ENCODE measurements at places on chromosomes 2 and 18.
A peak's percentile ranks its signal among the peaks of the same experiment; 100 is the strongest.

GRCh38 chr2:32229635-32230034, 35.1 kb downstream of the NLRC4 start:
- DNase-seq, result no peak

DNA sequence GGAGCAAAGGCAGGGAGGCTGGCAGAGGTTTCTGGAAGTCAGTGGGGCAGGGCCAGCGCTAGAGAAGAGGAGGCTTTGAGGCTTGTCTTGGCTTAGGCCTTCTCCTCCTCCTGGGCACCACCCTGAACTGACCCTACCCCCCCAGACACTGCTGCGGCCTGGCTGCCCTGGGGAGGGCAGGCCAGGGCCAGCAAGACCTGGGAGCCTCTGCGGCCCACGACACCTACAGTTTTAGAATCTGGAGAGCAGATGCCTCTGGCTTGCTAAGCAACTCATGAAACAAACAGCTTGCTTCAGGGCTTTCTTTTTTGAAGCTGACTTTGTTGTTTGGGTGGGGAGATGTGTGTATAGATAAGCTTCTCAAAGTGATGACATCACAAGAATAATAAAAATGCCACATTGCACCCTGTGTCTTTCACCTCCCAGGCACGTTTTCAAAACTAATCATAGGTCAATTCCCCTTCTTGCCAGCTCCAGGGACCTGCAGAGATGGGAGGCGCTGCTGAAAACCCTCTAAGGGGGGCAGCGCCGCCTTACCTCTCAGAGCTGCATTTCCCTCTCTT, 46.2 kb upstream of the SMAD7 start:
- peak; percentile 97 for DNase-seq

GRCh38 chr2:88537640-88538039, 85.1 kb upstream of the FOXI3 start:
- no peak for DNase-seq

GRCh38 chr18:10113121-10114022, 199.6 kb downstream of the VAPA start:
- no peak for DNase-seq

- no peak for DNase-seq
Observed at GRCh38 chr2:158325031-158325781, 131.3 kb downstream of the CCDC148 start.

- no peak for DNase-seq
Observed at GRCh38 chr2:148853458-148853857, 21.6 kb upstream of the KIF5C start.

DNA sequence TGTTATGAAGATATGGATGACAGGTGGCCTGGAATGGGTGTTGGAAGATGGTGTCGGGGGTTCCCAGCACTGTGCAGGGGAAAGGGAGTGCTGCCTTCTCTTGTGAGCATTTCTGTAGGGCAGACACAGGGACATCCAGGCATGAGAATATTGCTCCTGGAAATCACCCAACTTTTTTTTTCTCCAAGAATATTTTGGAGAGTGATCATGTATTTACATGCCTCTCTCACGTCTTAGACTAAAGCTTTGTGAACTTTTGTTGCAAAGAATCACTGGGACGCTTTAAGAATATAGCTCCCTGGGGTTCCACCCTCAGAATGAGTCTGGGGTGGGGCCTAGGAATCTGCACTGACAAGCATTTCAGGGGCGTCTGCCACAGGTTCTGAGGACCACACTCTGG, 68.7 kb downstream of the VWA3B start:
- no peak for DNase-seq

GRCh38 chr2:199223791-199224190, 233.9 kb downstream of the SATB2 start:
- no peak for DNase-seq

GRCh38 chr2:1947316-1947715, 203.0 kb upstream of the PXDN start:
- no peak for DNase-seq

- peak; percentile 86 for DNase-seq
Observed at GRCh38 chr2:240433973-240434727, 1.3 kb upstream of the GPC1 start.

GRCh38 chr2:142285480-142285879, 154.7 kb upstream of the LRP1B start:
- no peak for DNase-seq

GRCh38 chr2:228615496-228615895, 434.0 kb upstream of the SPHKAP start:
- no peak for DNase-seq

DNA sequence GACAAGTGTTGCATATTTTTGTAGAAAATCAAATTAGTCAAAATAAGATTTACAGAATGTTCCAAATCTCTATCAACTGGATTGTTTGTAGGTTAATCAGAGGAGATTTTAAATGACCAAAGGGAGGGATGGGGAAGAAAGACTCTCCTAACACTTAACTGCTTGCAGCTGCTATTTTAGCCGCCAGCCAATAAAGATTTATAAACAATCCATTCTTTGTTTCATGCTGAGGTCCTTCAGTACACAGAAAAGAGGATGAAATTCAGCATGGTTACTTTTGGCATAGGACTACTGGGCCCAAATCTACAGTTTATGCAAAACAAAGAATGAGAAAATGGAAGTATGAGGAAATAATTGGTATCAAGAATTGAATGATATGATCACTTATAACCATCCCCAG, 86.4 kb upstream of the FN1 start:
- no peak for DNase-seq

GRCh38 chr2:102592601-102593000, 26.8 kb upstream of the SLC9A2 start:
- DNase-seq, result no peak

GRCh38 chr2:147559070-147559725, 285.6 kb upstream of the ACVR2A start:
- DNase-seq, result no peak

- DNase-seq, result no peak
Observed at GRCh38 chr2:68798569-68798968, 64.0 kb downstream of the ARHGAP25 start.

GRCh38 chr2:15984368-15985255, 44.3 kb downstream of the MYCN start:
- no peak for DNase-seq

DNA sequence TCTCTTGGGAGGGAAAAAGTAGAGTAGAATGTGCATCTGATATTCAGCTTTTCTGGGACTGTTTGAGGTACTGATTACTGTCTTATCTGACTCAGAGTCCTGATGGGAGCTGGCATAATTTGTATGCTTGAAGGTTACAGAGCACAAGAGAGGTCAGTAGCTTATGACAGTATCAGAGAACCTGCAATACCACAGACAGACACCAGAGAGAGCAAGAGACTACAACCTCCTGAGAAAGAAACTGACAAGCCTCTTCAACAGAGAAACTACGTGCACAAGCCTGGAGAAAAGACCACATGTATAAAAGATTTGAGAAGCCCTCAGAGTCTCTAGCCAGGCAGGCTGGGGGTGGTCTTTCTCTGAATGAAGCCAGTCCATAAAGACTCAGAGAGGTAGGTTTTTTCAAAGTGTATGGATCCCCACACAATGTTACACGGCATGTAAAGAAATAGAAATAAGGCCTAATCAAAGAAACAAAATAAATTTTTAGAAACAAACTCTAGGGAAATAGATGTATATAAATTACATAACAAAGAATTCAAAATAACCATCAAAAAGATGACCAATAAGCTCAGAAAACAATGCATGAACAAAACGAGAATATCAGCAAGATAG, 568.3 kb downstream of the LRRTM4 start:
- DNase-seq, result no peak

- no peak for DNase-seq
Observed at GRCh38 chr2:209942426-209942825, 60.0 kb upstream of the RPE start.

DNA sequence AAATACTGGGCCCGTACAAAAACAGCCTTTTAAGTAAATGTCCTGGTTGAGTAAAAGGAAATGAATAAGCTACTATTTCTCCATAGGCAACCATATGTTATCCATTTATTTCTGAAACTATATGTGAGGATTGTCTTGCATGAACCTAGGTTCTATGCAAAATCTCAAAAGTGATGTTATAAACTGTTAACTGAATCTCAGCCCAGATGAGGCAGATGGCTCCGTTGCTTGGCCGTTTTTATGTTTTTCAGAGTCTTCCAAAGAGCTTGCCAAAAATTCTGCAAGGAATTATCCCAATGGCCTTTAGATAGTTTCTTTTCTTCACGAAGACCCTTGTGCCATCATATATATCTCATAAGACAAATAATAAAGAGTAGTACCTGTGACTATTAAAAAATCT, 1669.5 kb upstream of the DDX18 start:
- no peak for DNase-seq

DNA sequence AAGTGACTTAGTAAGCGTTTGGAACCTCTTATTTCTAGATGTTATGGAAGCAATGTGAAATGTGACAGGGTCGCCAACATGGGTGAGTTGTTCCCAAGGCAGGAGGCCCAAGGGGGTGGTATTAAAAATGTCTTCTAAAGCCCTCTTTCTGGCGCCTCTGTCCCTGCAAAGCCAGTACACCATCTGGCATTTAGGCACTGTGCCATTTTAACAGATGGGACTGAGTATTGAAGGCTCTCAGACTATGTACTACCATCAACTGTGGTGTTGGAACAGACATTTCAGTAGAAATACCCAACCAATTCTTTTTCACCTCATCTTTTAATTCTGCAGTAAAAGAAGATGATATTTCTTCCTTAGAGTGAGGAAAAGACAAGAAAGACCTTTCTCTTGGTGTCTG, 384.5 kb upstream of the MMADHC start:
- no peak for DNase-seq

DNA sequence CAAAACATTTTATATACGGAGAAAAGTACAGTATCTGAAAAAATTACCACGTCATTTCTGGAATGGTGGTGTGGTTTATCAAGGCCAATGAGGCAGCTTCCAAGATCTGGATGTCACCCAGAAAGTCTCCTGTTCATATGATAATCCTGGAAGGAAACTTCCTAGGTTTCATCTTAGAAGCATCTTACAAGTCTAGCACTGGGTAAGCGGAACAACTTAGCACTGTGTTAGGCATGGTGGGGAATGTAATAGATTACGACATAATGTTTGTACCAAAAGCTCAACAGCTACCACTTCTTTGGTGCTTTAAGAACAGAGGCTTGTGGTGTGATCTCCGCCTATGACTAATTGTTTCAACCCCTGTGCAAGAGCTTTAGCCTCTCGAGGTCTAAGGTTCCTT, 63.1 kb upstream of the LYPD1 start:
- no peak for DNase-seq

GRCh38 chr2:51103205-51103604, 71.3 kb upstream of the NRXN1 start:
- DNase-seq, result no peak

- no peak for DNase-seq
Observed at GRCh38 chr2:173191601-173192000, 116.0 kb downstream of the MAP3K20 start.

GRCh38 chr2:97067279-97068004, 27.2 kb downstream of the FAHD2B start:
- DNase-seq, result no peak

DNA sequence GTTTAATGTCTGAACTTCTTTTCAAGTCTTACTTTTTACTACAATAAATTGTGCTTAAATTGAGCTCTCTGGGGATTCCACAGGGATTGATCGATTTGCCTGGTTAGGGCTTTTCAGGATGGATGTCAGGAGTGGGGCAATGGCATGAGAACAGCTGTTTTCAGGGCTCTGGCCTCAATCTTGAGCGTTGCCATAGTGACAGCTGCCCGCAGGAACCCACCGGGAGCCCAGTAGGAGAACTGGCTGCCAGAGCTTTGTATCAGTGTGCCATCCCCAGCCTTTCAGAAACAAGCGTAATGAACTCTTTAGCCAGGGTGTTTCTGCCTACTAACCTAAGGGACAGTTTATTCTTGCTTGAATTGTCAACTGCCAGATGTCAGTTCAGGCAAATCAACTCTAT, 93.5 kb downstream of the GALNT3 start:
- no peak for DNase-seq

DNA sequence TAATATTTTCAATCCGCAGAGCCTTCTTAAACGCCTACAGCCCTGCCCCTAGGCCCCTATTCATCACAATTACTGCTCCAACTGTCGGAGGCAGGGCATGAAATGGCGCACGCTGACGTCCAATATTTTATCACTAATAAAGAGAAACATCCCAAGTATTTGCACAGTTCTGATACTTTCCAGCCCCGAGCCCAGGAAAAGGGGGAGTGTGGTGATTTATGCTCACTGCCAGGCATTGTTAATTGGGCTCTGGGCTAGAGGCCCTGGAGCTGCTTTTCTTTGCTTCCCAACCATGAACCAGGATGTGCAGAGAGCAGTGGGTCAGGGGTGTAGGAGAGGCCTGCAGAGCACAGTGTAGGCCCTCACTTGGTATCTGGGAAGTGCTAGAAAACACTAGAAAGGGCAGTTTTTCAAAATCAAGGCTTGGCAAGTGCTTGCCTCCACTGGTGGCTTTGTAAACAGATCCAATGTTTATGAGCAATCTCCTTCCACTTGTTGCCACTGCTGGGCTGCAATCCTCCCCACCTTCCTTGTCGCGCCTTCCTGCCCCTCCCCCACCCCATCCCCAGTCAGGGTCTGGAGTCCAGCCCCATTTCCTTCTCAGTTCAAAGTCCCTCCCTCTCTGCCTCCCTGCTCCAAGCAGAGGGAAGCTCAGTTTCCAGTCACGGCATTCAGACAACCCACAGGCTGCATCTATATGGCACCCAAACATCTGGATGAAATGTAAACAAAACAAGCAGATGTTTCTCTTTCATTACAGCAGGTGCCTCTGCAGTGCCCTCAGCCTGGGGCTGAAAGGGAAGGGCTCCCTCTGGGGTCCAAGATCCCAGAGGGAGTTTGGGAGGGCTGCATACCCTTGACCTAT, 83.9 kb upstream of the PKDCC start:
- no peak for DNase-seq

GRCh38 chr2:174438146-174438886, 42.8 kb downstream of the SCRN3 start:
- no peak for DNase-seq

- DNase-seq, result no peak
Observed at GRCh38 chr2:137522620-137523011, 441.7 kb upstream of the HNMT start.

- DNase-seq, result no peak
Observed at GRCh38 chr2:232779934-232780333, 3.6 kb upstream of the KCNJ13 start.

DNA sequence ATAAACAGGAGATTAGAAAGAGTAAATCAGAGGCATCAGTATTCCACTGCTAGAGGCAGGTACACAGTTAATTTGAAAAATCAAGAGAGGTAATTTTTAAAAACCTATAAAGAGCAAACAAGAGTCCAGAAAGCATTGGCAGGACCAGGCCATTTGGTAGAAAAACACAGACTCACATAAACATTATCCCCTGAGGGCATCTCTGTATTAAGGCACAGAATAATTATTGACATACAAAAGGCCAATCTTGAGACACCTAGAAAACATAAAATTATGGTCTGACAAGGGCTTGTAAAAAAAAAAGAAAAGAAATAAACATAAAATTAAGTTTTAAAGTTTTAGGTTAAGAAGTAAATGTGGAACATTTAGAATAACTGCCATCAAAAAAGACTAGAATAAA, 120.6 kb downstream of the OSBPL1A start:
- DNase-seq, result no peak

Measured in BJ (cell line).